ENCODE measurements at places on chromosomes 16 and 17.

DNA sequence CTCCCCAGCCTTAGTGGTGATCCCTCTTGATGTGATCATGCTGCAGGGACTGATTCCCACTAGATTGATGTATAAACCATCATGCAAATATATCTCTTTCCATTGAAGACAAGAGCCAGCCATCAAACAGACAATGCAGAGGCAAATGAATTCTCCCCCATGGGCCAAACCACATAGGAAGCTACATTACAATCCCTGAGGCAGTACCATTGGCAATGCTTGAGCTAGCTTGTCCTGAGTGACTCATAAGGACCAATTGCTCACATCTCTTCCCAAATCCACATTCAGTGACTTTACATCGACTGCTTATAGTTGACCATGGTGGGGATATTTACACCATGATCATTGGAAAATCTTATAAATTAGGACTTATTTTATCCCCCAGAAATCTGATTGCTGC lies 242.2 kb downstream of the SHISA9 start:
- DNase-seq = peak; percentile 82

- DNase-seq = peak; percentile 72
Measured at GRCh38 chr17:72349491-72349995, 228.7 kb downstream of the SOX9 start.

GRCh38 chr17:72030067-72030899 lies 90.5 kb upstream of the SOX9 start:
- DNase-seq = peak; percentile 53

DNA sequence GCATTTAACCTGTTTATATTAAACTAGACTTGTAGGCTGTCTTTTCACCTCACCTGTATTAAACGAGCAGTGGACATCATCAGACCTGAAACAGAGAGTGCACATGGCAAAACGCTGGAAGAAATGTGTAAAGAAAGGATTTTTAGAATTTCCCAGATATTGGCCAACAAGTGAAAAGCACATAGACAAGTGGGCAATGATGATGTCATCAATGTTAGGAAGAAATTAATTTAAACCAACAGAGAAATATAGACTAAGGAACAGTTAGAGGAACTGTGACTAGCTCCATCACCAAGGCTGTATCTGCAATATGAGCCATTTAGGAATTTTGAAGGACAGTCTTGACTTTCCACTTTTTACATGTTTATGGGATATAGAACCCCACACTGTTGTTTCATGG lies 67.1 kb upstream of the SLC12A3 start:
- DNase-seq = no peak

- peak; percentile 55 for DNase-seq
Measured at GRCh38 chr16:49961089-49961488, 63.9 kb upstream of the CNEP1R1 start.

GRCh38 chr16:71930013-71930563 lies 34.8 kb downstream of the IST1 start:
- peak; percentile 8 for DNase-seq

DNA sequence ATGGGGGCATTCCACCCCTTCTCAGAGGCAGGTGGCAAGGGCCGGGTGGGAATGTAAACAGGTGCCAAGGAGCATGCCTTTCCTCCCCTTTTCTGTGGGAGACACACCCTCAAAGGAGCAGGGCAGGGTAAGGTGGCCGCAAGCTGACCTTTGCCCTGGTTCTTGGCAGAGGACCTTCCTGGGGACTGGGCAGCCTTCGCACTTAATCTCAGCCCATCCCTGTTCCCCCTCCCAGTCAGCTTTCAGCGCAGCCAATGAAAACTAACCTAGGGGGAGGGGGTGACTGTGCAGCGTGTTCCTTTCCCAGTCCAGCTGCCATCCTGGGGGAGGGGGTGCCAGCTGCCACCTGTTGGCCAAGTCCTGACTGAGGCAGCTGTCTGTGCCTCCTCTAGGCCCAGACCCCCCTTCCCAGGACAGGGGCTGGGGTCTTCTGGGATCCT lies 2.8 kb downstream of the TRAF4 start:
- DNase-seq = peak; percentile 43

DNA sequence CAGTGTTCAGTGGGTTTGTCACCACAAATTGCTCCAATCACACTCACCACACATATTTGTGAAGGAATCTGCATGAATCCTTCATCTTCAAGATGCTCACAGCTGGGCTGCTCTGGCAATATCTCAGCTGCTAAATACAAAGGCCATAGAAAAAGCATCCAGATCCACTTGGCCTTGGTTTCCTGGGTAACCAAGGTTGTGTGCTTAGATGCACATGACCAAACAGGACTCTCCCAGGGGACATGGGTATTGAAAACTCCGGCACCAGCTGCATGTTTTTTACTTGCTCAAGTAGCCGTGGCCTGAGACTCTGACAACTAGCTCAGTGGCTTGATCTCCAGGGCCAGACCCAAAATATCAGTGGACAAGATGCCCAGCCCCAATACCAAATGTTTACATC lies 131.3 kb downstream of the CBLN1 start:
- DNase-seq = no peak

- DNase-seq = no peak
Measured at GRCh38 chr16:2092866-2093265, 42.8 kb downstream of the PKD1 start.

DNA sequence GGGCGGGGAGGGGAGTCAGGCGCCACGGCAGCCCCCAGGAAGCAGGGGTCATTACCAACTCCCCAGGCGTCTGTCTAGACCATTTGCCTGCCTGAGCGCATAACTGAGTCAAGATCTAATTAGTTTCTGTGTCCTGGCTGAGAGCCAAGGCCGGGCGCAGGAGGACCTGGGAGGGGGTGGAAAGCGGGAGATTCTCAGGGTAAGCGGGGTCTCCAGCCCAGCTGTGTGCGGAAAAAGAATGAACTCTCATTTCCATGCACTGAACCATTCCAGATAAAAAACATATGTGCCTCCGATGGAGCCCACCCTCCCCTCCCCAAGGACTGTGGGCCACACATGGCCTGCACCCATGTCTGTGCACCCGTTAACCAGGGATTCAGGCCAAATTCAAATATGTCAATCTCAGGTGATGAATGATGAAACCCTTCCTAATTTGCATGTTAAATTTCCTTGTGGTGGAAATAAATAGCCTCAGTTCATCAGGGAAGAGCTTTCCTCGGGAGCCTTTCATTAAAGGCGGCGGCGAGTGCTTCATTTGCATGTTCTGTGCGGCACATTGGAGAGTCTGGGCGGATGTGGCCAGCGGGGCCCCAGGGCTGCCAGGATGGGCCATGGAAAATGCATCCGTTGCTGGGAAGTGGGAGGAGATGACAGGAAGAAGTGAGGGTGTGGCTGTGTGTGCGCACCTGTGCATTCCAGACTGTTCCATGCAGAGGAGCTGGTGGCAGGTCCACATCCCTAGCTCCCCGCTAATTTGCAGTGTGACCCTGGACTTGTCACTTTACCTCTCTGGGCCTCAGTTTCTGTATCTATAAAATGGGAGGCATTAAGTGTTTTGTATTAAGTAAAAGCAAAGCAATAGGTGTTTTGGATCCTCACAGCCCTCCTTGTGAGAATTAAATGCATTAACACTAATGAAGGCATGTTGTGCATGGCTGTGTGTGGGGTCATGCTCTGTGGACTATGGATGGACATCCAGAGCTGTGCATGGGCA lies 151.1 kb downstream of the SDK2 start:
- DNase-seq = peak; percentile 15

GRCh38 chr16:68764862-68765261 lies 27.8 kb downstream of the CDH1 start:
- no peak for DNase-seq

- DNase-seq = no peak
Measured at GRCh38 chr17:44382917-44383316, 6.5 kb downstream of the ITGA2B start.

DNA sequence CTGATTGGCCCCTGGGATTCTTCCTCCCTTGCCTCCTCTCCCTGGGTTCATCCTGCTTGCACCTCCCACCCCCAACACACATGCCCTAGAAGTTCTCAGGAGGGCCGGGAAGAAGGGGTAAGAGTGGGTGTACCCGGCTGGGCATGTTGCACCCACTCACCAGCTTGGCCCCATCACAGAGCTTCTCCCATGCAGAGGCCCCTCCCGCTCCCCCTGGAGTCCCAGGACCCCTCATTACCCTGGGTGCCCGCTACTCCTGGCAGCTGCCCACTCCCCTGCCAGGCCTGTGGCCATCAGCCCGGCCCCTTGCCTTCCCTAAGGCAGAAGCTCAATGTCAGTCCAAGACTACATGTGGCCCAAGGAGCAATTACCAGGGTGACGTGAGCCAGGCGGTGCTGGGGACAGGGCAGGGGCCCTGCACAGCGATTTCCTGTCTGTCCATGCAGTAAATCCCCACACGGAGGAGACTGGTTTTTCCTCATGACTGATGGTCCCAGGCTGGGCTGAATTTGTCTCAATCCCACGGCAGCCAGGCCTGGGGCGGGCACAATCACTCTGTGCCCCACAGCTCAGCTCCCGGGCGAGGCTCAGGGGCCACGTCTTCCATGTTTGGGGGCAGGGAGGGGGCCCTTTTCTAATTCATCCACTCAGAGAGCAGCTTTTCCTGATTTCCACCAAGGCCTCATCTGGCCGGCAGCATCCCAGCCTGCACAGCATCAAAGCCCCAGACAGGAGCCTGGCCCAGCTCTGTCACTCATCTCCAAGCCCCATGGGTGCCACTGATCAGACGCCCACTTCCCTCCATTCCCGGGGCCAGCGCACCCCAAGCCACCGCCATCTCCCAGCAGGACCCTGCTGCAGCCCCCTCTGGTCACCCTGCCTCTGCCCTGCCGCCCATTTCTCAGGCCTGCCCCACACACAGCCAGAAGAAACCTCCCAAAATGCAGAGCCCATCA lies 234.7 kb downstream of the KATNIP start:
- DNase-seq = no peak

DNA sequence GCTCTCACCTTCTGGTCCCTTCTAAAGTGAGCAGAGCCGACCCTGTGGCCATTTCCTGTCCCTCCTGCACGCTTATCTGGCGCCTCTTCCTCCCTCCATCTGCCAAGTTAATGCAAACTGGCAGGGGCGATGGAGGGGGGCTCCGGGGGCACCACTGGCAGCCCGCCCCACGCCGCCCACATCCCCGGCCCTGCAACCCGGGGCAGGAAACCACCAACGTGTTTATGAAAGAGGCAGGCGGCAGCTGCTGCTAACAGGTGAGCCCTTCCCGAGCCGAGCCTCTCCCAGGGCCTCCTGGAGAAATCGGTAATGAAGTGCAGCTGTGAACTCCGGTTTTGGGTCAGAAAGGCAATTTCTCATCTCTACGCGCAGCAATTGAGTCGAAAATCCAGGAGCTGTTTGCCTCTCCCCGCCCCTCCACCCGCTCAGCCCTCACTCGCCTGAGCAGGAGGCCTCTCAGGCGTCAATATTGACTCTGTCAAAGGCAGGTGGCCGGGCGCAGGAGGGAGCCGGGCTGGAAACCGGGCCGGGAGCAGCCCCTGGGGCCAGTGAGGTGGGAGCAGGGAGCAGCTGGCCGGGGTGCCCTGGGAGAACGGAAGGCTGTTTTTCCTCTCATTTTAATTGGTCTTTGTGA lies 164.4 kb upstream of the GSE1 start:
- no peak for DNase-seq

- DNase-seq = no peak
Measured at GRCh38 chr16:14070555-14070876, 603 bp upstream of the MRTFB start.

- DNase-seq = no peak
Measured at GRCh38 chr17:14331982-14332298, 31.1 kb downstream of the HS3ST3B1 start.

DNA sequence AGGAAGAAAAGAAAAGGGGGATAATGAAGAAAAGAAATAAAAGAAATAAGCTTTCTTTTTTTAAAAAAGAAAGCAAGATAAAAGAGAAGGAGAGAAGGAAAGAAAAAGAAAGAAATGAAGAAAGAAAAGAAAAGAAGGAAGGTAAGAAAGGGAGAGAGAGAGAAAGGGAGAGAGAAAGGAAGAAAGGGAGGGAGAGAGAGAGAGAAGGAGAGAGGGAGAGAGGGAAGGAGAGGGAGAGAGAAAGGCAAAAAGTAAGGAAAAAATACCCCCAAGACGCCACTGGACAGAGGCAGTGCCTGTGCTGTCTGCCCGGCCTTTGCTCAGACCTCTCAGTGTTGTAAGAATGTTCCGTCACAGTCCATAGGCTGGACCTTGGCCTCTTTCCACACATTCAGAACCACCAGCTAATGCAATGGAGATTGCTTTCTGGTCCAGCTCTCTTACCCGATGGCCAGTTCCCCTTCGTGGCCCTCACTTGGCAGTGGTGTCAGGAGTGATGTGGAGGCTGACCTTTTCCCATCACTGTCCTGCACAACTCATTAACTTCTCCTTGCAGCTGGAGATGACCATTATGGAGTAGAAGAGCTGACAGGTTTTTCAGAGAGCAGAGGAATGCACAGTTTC lies 14.3 kb upstream of the HNF1B start:
- DNase-seq = no peak

GRCh38 chr17:80746262-80746935 lies 201.8 kb downstream of the RPTOR start:
- no peak for DNase-seq

DNA sequence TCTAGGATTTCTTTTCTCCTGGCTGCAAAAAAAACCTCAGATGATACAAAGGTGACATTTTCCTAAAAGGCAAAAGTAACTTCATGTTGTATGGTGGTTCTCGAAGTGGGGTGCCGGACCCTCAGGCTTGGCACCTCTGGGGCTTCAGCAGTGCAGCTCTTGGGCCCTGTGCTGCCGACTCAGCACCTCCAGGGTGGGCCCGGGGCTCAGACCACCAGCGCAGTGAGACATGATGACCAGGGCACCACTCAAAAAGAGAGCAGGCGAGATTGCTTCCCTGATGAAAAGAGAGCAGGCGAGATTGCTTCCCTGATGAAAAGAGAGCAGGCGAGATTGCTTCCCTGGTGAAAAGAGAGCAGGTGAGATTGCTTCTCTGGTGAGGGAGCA lies 98.7 kb upstream of the ZNF750 start:
- DNase-seq = no peak

DNA sequence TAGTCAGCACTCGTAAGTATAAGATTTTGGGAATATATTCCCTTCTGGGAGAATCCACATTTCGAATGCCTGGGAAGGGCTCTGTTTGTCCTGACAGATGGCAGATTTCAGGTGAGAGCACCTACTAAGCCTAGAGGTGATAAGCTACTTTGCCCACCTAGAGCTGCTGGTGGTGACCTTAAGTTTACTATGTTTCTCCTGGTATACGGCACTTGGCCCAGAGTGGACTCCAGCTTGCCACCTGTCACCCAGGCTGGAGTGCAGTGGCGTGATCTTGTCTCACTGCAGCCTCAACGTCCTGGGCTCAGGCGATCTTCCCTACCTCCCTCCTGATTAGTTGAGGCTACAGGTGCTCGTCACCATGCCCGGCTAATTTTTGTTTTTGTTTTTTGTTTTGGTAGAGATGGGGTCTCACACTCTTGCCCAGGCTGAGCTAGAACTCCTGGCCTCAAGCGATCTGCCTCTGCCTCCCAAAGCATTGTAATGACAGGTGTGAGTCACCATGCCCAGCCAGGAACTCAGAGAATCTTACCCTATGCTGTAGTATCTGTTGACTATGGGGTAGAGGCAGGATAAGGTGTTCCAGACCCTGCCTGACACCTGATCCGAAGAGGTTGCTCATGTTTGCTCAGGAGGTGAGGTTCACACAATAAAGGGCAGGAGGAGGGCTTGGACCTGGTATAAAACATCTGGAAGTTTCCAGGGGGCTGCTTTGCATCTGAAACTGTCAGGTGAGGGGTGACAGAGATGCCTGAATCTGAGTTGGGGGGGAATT lies at the start of gene ZG16:
ZG16 (plus strand) TSS at position 681 of the 775 bp plus-strand sequence. CDS start 1,011 bp downstream, outside the sequence.
- peak; percentile 2 for DNase-seq

- DNase-seq = no peak
Measured at GRCh38 chr17:36933512-36934143, 3.6 kb upstream of the LHX1 start.
